Fibroblast of the conjunctiva (primary cell): ENCODE measurements at places on chromosomes 3 and 15.
A peak's percentile ranks its signal among the peaks of the same experiment; 100 is the strongest.

DNA sequence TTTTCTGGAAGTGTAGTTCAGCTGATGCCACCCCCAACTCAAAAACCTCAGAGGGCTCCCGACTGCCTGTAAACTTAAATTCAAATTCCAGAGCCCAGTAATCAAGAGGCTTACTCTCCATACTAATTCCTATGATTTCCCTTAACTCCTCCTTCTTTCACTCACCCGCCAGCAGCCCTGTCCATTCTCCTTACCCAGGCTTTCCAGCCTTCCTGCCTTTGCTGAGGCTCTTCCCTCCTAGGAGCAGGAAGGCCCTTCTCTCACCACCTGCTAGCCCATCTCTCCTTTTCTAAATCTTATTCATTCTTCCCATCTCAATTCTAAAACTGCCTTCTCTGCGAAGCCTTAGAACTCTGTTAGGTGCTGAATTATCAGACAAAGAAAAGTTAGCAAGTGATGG, 30.4 kb downstream of the RORA start:
- no peak for DNase-seq

DNA sequence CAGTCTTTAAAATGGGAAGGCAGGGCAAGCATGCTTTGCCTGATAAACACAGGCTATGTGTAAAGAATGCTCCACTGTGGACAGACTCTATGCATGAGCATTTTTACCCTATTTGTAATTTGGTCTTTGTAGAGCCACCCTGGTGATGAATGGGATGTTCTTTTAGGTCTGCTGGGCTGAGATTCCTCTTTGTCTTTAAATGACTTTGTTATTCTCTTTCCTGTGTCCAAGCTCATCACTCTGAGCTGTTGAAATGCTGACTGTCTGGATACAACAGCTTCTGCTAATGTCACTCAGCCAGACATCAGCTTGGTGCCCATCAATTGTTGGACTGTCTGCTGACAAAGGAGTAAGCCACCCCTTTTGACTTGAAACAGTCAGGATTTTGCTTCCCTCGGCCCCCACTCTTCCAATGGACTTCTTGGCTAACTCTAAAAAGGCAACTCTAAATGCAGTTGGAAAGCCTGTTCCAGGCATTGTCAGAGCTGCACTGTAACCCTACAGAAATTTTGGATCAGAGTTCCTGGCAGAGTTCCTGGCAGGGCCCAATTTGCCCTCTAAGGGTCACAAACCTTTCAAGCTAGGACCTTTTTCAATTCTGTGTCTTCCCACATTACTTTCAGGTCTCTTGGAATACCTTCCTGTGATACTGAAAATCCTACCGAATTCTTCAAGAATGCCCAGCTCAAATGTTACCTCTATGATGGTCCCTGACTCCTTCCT, 40.5 kb upstream of the EIF1B start:
- DNase-seq: no peak

- no peak for DNase-seq
Measured at GRCh38 chr3:88462230-88462629, 312.5 kb downstream of the C3orf38 start.

GRCh38 chr3:28122227-28122626, 119.2 kb upstream of the CMC1 start:
- peak; percentile 35 for DNase-seq

DNA sequence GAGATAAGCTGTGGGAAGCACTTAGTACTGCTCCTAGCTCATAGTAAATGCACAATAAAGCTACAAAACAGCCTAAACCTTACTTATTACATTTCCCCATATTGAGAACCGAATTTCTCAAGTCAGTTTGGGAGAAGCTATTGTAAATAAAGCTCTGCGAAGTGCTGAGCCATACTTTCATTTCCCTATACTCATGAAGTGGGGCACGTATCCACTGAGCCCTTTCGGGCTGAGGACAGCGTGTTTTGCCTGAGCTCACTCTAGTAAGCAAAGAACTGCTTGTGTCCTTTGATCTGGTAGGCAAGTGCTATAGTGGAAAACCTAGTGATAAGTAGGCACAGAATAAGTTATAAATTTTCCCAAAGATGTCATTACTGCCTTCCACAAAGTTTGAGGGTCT, 165.0 kb downstream of the RSL24D1 start:
- no peak for DNase-seq

DNA sequence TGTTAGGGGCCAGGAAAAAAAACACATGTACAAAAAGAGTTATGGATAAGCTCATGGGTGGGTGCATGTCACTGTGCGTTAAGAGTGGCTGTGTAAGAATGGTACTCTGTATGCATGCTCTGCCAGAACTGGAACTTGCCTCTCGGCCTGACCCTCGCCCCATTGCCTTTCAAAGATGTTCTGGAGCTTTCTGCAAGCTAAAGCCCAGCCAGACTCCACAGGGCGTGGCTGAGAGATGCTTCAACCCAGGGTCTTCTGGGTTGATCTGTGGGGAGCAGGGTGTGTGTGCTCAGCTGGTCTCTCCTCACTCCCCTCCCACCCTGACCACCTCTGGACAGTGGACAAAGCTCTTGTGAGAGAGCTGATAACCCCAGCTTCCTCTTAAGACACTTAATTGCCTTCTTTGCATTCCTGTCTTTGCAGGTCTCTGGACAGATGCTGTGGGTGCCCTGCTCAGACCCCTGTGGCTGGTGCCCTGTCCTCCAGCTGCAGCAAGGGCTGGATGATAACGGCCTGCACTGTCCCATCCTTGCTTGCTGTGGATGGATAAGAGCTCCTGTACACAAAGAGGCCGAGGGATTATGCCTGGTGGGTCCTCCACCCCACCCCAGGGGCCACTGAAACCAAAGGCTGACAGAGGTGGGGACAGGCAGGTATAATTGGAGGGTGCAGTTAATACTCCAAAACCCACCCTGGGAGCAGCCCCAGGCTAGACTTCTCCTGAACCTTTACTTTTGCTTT, 28.7 kb downstream of the ALDH1L1 start:
- DNase-seq: no peak

DNA sequence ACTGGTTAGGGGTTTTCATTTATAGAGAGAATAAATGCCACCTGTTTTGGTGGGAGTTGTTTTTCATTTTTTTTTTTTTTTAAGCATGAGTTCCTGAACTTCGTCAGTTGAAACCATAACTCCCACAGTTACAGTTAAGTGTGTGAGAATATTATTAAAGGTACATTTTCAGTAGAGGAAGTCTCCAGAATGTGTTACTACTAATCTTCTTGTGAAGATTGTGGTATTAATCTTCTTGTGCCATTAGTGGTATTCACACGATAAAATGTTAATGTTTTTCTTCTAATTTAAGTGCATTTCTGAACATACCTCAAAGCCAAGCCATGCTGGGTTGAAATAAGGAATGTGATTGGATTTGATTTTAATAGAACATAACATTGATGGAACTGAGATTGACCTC, 437.9 kb upstream of the GOLIM4 start:
- DNase-seq: no peak

- no peak for DNase-seq
Measured at GRCh38 chr15:96392380-96393208, 62.1 kb downstream of the NR2F2 start.

- no peak for DNase-seq
Measured at GRCh38 chr3:139414608-139415224, 25.3 kb upstream of the COPB2 start.

DNA sequence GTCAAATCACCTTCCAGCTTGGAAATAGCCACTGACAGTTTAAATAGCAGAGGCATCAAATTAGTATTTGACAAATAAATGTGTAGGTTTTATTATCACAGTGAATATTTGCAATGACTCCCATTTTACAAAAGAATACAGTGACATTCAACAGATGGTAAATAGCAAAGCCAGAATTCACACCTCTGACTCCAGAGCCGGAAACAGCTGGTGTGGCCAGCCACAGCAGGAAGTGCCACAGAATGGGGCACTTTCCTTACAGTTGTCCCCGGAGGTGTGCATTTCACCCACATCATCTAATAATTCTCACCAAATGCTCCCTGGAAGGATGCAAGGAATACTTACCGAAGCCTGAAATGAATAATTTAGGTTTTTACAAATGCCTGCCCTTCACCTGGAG, 295.7 kb upstream of the WNT5A start:
- no peak for DNase-seq

DNA sequence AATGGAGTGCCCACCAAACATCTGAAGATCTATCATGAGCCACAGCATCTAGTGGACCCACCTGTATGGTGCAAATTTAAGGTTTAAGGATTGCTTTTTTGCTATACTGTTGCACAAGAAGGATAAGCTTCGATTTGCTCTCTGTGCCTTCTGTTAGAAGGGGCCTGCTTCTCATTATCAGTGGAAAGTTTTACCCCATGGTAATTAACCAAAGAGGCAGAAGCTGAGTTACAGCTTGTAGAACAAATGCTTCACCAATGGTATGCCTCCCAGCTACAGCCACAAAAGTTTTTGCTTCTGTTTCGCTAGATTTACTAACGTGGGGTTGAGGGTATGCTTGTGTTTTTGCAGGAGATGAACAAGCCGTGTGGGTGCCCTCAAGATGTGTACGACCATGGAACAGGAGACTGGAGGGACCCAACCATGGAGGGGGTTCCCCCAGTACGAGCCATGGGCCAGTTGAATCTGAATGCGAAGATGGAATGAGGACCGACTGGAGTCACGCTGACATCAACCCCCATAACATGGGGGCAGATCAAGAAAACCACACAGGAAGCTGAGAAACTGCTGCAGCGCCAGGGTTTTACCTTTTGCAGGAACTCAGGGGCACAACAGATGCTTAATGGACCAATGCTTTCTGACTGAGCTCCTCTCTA, 43.5 kb downstream of the ACAD9 start:
- DNase-seq: no peak

- no peak for DNase-seq
Measured at GRCh38 chr3:11447584-11448200, 175.5 kb downstream of the ATG7 start.

GRCh38 chr3:67564008-67564407, 90.4 kb downstream of the SUCLG2 start:
- DNase-seq: no peak

DNA sequence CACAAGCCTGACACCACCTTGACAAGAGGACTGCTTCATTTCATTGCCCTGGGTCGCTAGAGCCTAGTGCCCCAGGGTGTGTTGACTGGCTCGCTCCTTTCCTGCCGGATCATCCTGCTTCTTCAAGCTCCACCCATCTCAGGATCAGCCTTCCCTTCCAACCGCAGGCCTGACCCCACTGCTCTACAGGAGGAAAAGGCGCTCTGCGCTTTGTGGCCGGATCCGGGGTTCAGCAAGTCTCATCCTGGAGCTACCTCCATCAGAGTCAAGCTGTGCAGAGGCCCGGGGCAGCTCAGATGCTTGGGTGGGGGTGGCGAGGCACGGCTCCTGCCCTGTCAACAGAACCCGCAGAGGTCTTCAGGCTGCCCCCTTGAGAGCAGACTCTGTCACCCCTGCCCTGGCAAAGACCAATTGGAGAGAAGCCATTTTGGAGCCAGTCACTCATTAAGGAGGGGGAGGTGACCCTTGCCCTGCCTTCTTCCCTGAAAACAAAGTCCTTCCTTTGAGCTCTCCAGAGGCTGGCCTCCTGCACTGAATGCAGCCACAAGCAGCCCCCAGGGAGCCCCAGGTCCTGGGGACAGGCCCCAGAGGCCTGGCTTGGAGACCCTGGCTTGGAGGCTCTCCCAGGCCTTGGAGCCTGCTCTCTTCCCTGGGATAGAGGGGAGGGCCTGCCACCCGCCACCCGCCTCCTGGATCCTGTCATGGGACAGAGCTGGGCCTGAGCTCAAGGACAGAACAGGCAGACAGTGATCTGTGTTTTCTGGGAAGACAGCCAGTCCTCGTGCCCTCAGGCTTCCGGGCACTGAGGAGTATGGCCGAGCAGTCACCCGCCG, 80.3 kb downstream of the CPN2 start:
- no peak for DNase-seq
